NCI-H1694 treated with DMSO at 0.1 percent for 48 hours (cell line): ENCODE measurements at places on chromosomes 1 and 21.

DNA sequence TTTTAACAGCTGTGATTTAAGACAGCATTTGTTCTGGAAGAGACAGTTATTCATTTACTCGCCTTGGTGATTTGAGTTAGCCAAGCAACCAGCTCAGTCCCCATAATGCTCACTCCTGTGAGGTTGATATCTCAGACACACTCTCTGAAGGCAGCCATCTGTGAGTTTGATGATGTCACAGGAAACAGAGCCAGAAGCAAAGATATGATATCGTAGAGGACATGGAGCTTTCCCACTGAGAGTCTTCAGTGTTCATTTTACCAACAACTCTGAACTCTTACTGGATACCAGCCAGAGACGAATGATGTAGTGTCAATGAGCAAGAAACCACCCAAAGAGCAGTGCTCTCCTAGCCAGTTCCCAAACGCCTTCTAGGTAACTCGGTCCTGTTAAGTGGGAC lies 219.4 kb downstream of the SLC35F3 start:
- DNase-seq: no peak

DNA sequence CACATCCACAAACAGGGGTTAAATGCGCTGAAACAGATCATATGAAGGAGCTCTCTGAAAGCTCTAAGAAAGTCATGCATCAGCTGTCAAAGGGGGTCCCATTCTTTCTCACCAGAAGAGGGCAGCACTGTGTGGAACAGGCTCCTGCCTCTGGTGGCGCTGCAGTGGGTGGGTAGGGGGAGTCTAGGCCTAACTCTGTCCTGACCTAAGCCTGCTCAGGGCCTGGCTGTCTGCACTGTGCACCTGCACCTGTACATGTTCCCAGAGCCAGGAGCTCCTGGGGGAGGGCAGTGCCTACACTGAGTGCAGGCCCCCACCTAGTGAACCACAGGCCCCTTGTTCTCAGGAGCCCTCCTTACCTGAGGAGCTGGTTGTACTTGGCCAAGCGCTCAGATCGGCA lies 16.0 kb downstream of the ENO1 start:
- no peak for DNase-seq

DNA sequence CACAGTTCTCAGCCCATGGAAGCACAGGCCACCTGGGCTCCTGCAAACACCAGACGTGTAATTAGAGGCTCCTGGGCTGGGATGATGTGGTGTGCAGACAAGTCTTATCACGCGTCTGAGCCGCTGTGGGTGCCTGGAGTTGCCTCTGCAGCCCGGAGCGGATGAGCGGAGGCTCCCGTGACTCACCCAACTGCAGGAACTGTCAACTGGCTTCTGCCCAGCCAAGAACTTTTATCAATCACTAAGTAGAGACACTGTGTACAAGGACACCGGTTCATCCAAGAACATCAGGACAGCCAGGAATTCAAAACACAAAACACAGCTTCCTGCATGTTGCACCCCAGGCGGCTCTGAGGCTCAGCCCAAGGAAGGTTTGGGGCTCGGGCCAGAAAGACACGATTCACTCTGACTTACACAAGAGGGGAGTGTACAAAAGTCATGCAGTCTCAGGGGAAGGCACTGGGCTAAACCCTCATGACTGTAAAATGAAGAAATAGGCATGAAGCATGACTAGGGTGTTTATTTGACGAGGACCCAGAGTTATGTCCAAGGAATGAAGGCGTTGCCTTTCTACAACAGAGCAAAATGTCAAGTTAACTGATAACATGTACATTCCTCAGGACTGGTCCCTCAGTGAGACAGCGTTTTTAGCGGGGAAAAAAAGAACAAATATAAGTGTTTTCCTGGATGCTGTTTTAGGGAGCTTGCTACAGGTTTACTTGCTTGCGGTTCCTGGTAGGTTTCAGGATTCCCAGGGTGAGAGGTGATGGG lies 21.1 kb downstream of the ERRFI1 start:
- DNase-seq: peak; percentile 44

DNA sequence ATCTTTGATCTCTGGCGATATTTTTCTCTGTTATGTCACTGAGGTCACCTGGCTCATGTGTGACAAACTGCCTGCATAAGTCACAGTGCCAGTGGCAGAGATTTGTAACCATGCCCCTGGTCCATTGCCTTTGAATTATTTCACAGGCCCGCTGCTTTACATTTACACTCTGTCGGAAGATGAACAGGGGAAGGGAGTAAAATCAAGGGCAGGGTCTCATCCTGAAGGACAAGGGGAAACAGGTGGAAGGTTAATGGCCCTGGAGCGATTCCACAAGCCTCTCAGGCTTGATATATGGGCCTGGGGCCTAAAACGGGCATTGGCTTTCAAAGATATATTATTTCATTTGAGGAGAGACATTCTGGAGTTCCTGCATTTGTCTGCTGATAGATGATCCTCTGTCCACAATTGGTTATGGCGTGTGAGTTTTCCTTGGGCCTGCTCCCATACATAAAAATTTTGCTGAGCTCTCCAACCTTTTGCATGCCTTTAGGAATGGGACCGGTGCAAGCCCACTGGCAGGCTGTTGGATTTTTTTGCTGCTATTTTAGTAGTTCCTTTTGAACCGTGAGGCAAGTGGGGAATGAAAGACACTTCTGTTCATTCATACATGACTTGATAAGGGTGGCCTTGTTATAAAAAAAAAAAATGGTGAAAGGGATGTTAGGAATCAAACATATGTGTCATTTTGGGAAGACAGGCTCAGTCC lies 51.9 kb downstream of the NR5A2 start:
- no peak for DNase-seq

- DNase-seq: no peak
These were observed 17.0 kb downstream of the CITED4 start for GRCh38 chr1:40844887-40845878.

- no peak for DNase-seq
These were observed 22.5 kb downstream of the VPS26C start for GRCh38 chr21:37244501-37245095.

DNA sequence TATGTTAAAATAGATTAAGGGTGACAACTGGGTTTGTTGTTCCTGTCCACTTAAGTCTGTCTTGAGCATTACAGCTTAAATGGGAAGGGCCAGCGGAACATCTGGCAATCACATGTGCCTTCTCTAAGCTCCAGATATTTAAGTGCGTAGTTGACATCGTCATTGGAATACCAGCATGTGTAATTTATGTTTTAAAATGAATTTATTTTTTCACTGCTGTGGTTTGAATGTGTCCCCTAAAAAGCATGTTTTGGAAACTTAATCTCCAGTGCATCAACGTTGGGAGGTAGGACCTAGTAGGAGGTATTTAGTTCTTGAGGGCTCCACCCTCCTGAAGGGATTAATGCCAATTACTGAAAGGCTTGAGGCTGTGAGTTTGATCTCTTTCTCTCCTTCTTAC lies 13.4 kb downstream of the ZCCHC17 start:
- DNase-seq: no peak
